ENCODE measurements at places on chromosomes 2 and 18. TPM values are rescaled to one million over a fixed set of nuclear protein-coding genes. Genes with fewer than 3 reads are reported as not detected.

The CNDP1 gene
- total RNA-seq: not detected

The EGR4 gene
- total RNA-seq: not detected

The RFX8 gene
- total RNA-seq: 1.8 TPM

The FOSL2 gene
- 54.5 TPM for total RNA-seq

The OLA1 gene
- total RNA-seq: 142 TPM

The FBXO36 gene
- 3.7 TPM for total RNA-seq

The CCDC121 gene
- 1.2 TPM for total RNA-seq

The CRYGD gene
- not detected for total RNA-seq

The IL36B gene
- total RNA-seq: not detected

The PFN4 gene
- 2.0 TPM for total RNA-seq

The PRKAG3 gene
- not detected for total RNA-seq

The IL1R2 gene
- total RNA-seq: 0.53 TPM

The CHRND gene
- total RNA-seq: not detected

The LCT gene
- total RNA-seq: not detected

The GPR75 gene
- total RNA-seq: 1.8 TPM

The EMX1 gene
- not detected for total RNA-seq

The STON1 gene
- total RNA-seq: 19.7 TPM

The NDUFAF7 gene
- total RNA-seq: 18.5 TPM

The CRYBA2 gene
- total RNA-seq: not detected

The IL1RL1 gene
- 2.5 TPM for total RNA-seq

The BCS1L gene
- 43.8 TPM for total RNA-seq

The EMILIN2 gene
- total RNA-seq: 24.8 TPM

The PDK1 gene
- 9.9 TPM for total RNA-seq

The CMPK2 gene
- total RNA-seq: 0.18 TPM

The CCDC150 gene
- total RNA-seq: 0.58 TPM

The KIF5C gene
- 0.18 TPM for total RNA-seq

The POTEC gene
- not detected for total RNA-seq

The BCL2L11 gene
- not detected for total RNA-seq

The CCDC102B gene
- total RNA-seq: 1.4 TPM

The SPDYA gene
- total RNA-seq: under 0.01 TPM

The TXNL4A gene
- total RNA-seq: 59.7 TPM

The POTEF gene
- total RNA-seq: not detected

The KIDINS220 gene
- total RNA-seq: 29.4 TPM

The SPATA3 gene
- total RNA-seq: not detected

The UGT1A9 gene
- total RNA-seq: not detected

The C2orf15 gene
- not detected for total RNA-seq

The FAHD2A gene
- total RNA-seq: 36.7 TPM

The UGT1A1 gene
- not detected for total RNA-seq

The MATN3 gene
- total RNA-seq: 3.5 TPM

The DSC1 gene
- not detected for total RNA-seq

The IL36RN gene
- total RNA-seq: not detected

The M1AP gene
- not detected for total RNA-seq

The ZNF532 gene
- 23.6 TPM for total RNA-seq

The MAP2 gene
- total RNA-seq: 26.2 TPM
